CD4-positive, alpha-beta T cell treated with Interleukin-6 at 100 ng/mL for 8 hours (primary cell): ENCODE measurements at places on chromosomes 3 and 15.

- no peak for DNase-seq
Measured at GRCh38 chr3:184791171-184791570, 20.8 kb upstream of the VPS8 start.

DNA sequence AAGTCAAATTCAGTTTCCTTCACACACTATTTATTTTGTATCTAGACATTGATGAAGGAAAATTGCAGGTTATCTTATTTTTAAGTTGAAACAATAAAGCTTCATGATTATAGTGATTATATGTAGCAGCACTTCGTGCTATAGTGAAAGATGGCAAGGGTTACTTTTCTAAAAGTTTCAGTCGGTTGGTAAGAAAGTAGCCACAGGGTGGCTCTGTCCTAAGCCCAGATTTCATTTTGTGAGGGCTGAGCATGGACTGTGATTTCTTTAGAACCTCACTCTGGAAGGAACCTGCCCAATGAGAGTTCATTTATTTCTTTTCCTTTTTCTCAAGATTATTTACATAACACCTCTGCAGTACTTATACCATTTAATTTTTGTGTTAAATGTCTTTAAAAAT lies 66.5 kb downstream of the NME9 start:
- no peak for DNase-seq

GRCh38 chr15:73382115-73382514 lies 13.4 kb upstream of the HCN4 start:
- no peak for DNase-seq

- no peak for DNase-seq
Measured at GRCh38 chr3:139629033-139629432, 48.7 kb downstream of the NMNAT3 start.
